Cortex of kidney (tissue), 1 donor: ENCODE measurements at places on chromosomes 7 and 10.

DNA sequence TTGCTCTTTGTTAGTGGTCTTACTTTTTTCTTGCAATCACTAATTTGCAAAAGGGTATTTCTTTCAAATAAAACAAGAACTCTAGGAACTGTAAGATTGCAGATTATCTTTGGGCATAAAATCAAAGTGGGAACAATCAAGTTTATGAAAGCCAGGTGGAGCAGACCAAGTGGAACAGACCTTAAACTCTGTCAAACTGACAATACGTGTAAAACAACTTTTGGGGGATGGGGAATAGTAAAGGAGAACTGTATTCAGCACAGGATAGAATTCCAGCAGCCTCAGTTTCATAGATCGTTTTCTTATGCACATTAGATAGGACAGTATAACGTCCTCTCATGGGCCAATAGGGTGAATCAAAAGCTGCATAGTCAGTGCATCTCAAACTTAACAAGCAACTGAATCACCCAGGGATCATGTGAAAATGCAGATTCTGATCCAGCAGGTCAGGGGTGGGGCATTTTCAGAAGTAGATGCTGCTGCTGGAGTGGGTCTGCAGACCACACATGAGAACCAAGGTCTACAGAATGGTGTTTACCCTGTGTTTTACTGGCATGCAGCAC, 120.7 kb downstream of the PIP4K2A start:
- no peak for DNase-seq

DNA sequence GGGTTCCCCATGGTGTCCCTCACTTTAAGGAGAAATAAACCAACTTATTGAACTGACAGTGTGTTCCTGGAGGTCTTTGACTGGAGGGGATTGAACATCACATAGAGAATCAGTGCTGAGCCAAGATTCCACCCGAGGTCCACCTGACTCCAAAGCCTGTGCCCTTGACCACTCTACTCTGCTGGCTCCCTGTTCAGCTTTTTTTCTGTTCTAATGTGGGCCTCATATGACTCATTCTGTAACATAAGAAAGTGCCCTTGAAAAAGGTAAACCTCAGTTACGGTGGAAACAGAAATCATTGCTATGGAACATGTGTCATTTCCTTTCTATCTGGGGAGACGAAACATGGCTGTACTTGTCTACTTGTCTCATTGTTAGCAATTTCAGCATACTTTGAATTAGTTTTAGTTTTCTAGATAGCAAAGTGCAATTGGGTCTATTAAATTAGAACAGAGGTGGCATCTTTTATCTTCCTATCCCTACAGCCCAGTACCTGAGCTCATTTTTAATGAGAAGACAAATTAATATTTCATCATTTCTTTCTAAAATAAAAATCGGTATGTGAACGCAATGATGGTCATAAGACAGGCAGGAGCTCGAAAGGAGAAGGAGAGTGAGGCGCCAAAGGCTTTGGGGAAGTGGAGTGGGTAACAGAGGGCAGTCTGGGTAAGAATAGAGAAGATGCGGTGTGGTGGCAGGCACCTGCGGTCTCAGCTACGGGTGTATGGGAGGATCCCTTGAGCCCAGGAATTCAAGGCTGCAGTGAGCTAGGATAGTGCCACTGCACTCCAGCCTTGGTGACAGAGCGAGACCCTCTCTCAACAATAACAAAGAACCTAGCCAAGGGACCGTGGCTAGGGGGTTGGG, 1.5 kb downstream of the GSDME start:
- DNase-seq: no peak

DNA sequence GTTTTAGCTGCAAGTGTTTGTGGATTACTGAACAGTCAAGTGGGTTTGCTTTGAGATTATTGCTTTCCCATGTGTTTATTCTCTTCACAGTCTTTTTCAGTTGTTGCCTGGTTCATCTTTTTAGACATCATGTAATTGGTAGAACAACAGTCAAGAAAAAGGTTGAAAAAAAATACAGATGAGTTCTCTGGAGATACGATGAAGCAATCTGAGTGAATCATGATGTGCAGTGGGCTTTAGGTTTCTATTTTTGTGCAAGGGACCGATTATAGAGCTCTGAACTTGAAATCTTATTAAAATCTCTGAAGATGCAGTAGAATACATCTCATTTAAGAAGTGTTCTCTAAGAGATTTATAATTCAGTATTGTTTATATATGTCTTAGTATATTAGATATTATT, 145.7 kb downstream of the SDK1 start:
- DNase-seq: no peak

GRCh38 chr10:84138478-84139125, 707 bp upstream of the GHITM start:
- DNase-seq: no peak

DNA sequence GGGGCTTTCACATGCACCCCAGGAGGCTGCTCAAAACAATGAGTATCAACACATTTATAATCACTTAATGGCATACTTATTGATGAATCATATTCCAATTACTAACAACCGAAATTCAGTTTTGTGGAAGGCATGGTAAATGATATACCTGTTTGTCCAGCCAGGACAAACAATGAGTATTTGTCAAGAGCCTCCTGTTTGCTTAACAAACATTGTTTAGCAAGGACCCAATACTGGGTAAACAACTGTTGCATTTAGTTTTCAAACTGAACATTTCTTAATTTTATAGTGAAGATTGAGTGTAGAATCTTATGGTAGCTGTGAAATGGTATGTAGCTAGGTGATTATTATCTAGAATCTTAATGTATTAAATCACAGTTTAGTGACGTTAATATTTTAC, 473.7 kb downstream of the ATRNL1 start:
- no peak for DNase-seq

DNA sequence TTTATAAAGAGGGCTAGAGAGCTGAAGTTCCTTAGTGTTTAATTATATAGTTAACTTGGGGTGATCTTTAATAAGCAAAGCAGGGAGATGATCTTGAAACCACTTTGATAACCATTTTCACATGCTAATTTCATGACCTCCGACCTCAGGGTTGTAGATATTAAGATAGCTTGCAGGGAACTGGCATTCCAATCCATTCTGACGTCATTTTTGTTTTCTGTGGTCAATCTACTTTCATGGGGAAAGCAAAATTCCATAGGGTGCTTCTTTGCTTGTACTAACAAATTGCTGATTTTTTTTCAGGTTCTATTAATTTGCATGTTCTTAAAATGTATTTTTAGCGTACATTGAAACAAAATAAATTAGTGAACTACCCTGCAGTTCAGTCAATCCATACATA, 139.3 kb downstream of the CDCA7L start:
- DNase-seq: no peak

- DNase-seq: no peak
Measured at GRCh38 chr7:43278088-43278644, 165.7 kb downstream of the HECW1 start.

DNA sequence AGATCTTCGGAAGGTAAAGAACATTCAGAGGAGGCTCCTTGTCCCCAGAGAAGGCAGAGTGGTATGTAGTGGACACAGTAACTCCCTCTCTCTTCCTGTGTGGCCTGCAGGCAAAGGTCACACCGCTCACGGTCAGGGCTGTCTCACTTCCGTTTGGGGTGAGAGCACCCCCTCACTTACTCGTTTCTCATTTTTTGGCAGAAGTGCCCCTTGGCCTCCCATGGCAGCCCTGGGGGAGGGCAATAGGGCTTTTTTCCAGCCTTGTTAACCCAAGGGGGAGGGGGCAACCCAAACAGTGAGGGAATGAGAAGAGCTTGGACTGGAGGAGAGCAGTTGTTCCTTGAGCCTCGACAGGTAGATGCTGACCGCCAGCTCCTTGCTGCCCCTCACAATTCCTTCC, 31.8 kb upstream of the SRGN start:
- DNase-seq: no peak

GRCh38 chr10:28120795-28121194, 121.9 kb upstream of the ODAD2 start:
- DNase-seq: no peak

GRCh38 chr10:99534939-99535763, 2.4 kb downstream of the NKX2-3 start:
- DNase-seq: no peak

DNA sequence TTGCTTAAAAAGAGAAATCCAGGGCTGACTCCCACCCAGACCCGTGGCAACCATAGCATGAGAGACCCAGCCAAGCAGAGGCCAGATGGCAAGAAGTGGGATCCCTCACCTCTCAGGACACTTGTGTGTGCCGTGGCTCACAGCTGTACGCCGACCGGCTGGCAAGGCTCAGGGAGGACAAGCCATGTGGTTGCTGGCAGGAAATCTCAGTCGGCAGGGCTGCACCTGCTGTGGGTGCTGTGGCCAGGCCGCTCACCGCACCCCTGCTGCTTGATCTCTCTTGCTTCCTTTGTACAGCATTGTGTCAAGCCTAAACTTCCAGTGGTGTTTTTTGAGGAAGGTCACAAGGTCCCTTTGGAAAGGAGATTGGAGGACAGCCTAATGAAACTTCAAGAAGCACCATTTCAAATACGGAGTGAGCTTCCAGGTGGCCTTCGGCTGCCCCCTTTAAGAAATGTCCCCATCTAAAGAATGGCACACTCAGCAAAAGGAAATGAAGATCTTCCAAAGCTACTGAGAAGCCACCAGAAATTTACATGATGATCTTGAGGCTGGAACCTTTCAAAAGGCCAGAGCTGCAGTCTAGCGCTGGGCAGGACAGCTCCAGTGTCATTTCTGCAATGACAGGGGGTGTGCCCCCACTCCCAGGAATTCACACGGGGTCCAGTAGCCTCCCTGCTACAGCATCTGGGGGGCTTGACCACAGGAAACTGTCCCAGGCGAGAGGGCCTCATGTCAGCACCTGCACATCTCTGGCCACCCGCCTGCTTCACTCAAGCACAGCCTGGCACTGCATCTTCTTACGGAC, 409.0 kb upstream of the MGMT start:
- DNase-seq: no peak

DNA sequence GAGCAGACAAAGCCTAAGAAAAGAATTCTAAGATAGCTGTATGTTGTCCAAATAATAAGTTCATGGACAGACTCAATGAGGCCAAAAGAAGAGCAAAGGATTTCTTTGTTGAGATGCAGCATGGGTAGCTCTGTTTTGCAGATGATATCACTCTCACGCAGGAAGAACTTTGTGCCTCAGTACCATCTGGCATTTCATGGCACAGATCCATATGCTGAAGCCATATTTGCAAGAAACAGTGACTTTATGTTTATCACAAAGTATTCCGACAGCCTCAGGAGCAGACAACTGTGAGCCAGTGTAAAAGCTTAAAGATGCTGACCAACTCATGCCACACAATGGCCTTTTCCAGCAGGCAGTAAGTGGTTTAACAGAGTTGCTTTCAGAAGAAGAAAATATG, 45.5 kb upstream of the RNF148 start:
- no peak for DNase-seq

- no peak for DNase-seq
Measured at GRCh38 chr10:11180228-11180627, 162.6 kb downstream of the CELF2 start.

DNA sequence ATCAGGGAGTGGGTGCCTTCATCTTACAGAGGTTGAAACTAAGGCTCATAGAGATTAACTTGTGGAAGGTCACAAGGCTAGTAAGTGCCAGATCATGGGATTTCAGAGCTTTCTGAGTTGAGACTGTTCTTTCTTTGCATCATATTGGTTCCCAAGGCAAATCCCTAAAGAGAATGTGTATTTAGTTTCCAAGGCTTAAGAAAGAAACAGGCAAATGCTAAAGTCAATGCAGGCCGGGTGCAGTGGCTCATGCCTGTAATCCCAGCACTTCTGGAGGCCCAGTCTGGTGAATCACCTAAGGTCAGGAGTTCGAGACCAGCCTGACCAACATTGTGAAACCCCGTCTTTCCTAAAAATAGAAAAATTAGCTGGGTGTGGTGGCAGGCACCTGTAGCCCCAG, 19.8 kb downstream of the CDK1 start:
- no peak for DNase-seq

- no peak for DNase-seq
Measured at GRCh38 chr10:35456784-35457183, 120.5 kb downstream of the CCNY start.

DNA sequence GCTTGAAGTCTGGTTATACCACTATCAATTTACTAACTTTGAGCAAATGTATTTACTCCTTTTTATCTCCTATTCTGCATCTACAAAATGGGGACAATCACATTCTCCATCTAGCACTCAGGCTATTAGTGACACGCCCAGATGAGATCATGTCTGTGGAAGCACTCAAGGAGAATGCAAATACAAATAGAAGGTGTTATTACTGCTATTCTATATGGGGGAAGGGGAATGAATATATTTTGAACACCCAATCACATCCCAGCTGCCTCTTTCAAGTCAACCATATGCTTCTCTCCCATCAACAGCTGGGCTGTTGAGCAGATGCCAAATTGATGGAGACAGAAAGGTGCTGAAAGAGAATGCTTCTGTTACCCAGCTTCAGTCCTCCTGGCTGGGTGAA, 23.5 kb downstream of the SGMS1 start:
- DNase-seq: no peak

DNA sequence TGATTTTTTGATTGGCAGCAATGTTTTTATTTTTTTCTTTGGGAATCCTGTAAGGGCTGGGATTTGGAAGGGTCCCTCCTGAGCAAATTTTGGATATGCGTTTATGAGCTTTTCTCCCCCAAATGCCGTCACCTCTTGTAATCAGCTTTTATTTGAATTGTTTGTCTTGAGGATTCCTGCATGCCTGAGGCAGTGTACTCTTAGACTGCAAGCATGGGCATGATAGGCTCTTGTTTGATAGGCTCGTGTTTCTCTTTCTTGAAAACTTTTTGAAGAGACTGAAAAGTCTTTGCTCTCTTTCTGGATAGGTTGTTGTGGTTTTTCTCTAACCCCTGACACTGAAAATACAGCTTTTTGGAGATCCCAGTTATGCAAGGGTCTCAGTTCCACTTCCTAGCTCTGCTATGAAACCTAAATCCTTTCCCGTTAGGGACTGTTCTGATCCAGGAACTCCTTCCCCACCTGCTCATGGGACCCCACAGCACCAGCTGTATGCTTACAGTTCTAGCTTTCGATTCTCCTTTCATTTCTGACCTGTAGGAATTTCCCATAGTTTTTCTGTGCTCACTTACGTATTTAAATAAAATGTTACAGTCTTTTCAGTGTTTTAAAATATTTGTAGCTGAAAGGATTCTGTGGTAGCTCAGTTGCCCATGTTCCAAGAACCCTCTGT, 17.2 kb downstream of the TSPAN13 start:
- no peak for DNase-seq

DNA sequence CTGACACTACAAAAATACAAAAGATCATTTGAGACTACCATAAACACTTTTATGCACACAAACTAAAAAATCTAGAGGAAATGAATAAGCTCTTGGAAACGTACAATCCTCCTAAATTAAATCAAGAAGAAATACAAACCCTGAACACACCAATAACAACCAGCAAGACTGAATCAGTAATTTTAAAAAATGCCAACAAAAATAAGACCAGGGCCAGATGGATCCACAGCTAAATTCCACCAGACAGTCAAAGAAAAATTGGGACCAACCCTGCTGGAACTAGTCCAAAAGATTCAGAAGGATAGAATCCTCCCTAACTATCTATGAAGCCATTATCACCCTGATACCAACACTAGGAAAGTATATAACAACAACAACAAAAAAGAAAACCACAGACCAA, 277.4 kb downstream of the AGMO start:
- no peak for DNase-seq

GRCh38 chr7:43294080-43294630, 181.7 kb downstream of the HECW1 start:
- DNase-seq: no peak
